ENCODE measurements at places on chromosomes 5 and 9.
A peak's percentile ranks its signal among the peaks of the same experiment; 100 is the strongest.

DNA sequence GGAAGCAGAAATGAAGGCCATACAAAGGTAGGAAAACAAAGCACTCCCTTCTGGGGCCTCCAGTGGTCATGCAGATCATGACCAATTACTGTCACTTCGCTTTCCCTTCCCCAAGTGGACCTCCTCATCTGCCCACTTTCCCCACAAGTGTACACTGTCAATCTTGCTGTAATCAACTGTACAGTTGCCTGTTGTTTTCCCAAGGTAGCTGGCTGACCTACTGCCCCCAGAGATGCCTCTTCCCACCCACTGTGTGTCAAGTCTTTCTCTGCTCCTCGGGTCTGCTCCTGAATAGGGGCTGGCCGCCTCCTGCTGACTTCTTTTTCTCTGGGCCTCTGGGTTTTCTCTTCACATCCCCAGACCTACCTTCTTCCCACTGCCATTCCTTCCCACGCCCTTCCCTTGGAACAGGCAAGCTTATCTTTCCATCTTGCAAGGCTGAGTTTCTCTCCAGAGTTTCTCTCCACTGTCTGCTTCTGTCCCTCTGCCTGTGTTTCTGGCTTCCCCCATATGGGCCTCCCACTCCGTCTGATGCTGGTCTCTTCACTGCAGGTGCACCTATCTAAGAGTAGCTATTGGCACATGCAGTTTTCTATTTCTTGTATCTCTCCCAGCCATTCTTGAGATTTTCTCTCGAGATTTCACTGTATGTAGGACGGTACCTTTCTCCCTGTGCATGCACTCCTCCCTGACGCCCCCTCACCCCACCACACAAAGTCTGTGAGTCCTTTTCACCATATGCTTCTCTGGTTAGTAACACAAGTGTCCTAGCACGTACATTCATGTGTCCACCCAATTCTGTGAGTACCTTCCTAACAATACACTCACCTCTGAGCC lies 2.4 kb downstream of the ELL2 start:
- DNase-seq: no peak

- no peak for DNase-seq
Observed at GRCh38 chr9:128143525-128144238, 5.6 kb upstream of the LCN2 start.

DNA sequence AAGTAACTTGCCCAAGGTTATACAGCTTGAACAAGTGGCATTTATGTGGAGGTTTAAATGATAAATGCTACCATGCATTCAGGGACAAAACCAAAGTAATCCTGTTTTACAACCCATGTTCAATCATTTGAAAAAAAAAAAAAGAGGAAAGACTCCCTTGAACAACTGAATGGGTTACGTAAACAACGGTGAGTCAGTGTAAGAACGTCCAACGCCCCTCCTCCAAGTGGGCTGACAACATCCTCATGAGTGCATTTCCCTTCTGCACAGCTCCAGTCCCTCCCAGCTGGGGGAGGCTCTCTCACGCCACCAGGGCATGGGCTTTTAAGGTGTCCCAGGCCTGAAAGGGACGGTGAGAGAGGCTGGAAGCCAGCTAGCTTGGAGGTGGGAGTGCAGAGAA lies 90.0 kb downstream of the PRRT1B start:
- peak; percentile 70 for DNase-seq

DNA sequence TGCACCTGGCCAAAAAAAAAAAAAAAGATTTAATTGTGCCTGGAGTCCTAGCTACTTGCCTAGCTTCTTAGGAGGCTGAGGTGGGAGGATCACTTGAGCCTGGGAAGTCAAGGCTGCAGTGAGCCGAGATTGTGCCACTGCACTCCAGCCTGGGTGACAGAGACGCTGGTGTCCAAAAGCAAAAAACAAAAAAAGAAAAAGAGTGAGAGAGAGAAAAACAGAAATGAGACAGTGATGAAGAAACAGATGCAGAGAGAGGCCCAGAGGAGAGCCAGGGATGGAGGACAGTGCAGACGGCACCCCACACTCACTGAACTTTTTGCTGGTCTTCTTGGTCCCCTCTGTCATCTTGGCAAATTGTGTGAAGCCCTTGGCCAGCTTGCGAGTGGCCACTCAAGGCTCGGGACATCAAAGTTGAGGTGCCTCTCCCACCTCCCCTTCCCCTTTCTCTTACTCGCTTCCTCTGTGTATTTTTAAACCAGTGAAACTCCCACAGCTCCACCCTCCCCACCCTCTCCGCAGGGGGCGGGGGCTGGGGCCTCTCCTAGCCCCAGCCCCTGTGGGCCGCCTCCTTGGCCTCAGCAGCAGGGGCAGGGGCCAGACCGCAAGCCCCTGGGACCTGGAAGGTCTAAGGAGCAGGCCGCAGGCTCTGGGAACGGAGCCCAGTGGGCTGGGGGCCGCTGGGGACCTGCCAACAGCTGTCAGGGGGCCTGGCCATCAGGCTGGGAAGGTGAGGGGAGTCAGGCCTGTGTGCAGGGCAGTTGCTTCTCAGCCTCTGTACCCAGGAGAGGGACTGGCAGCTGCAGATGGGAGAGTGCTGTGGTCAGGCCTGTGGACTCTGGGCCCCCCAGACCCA lies at the start of gene SH2D3C:
Gene SH2D3C, minus strand, starts transcription at position 387 of the 856 bp plus-strand sequence. Its CDS starts 39 bp downstream, at position 348.
- no peak for DNase-seq

GRCh38 chr9:16689351-16689938 lies 181.0 kb downstream of the BNC2 start:
- DNase-seq: no peak

GRCh38 chr5:29896646-29897045 lies 1296.8 kb upstream of the CDH6 start:
- no peak for DNase-seq

GRCh38 chr9:128438343-128439109 lies 17.3 kb upstream of the ODF2 start:
- peak; percentile 68 for DNase-seq

- no peak for DNase-seq
Observed at GRCh38 chr9:75996726-75997125, 106.3 kb downstream of the PCSK5 start.

DNA sequence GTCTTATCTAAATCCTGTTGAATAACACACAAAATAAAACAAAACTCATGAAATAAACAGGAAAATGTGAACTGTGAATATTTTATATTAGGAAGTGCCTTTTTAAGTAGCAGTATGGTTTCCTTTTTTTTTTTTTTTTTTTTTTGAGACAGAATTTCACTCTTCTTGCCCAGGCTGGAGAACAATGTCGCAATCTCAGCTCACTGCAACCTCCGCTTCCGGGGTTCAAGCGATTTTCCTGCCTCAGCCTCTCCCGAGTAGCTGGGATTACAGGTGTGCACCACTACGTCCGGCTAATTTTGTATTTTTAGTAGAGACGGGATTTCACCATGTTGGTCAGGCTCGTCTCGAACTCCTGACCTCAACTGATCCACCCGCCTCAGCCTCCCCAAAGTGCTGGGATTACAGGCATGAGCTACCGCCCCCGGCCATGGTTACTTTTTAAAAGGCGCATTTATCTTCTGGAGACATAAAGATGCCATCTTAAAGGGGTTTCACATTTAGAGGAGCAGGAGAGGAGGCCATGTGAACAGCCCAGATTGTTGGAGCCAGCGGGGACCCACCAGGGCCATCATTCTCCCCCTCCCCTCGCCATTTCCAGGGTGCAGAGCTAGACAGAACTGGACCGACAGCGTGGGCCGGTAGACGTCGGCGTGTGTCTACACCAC lies 64.1 kb downstream of the ROR2 start:
- no peak for DNase-seq

DNA sequence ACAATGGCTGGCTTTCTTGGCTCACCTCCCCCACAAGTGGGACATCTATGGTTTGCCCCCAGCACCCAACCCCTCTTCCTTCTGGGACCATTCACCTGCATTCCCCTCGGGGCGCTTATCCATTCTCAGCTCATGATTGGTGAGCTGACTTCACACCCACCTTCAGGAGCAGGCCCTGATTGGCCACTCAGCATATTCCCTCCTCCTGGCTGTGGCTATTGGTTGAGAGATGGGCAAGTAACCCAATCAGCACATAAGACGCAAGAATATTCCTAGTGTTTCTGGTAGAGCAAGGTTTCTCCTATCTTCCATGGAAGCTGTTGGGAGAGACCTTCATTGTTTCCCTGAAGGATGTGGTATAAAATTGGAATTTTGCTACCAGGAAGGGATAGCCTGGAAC lies 22.7 kb upstream of the UNC5A start:
- no peak for DNase-seq

GRCh38 chr9:12923468-12924009 lies 148.7 kb downstream of the LURAP1L start:
- DNase-seq: no peak

DNA sequence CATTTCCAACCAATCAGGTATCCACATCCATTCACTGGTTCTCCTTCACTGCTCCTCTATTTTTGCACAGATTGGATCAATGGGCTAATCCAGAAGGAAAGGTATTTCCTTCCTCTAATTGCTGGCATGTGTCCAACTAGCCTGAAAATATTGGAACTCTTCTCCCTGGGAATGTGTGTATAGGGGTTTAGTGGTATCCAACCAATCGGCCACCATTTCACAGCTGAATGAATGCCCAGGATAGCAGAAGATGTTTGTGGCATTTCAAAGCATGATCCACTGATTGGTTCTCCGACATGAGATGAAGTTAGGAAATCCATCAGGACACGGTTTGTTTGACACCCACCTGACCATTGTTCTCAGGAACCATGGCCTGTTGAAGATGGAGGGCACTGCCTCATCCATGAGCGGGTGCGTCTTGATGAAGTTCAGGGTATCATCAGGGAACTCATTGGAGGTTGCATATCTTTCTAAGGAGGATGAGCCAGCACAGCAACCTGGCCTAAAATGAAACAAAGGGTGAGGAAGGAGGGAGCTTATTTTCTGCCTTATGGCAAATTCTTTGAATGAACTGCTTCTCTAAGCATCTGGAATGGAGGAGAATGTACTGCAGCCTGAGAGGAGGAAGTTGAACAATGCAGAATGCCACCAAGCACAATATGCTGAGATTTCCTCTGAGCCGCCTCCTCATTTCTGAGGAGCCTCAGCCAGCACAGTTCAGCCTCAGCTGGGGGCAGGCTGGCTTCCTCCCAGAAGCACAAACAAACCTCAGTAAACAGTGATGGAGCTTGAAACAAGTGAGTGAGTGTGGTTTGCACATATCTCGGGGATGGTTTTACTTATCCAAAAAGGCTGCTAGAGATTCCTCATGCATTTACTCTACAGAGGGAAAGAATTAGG lies 94.6 kb downstream of the SEMA6A start:
- DNase-seq: no peak

- DNase-seq: no peak
Observed at GRCh38 chr9:114282507-114282906, 40.4 kb upstream of the ORM1 start.

DNA sequence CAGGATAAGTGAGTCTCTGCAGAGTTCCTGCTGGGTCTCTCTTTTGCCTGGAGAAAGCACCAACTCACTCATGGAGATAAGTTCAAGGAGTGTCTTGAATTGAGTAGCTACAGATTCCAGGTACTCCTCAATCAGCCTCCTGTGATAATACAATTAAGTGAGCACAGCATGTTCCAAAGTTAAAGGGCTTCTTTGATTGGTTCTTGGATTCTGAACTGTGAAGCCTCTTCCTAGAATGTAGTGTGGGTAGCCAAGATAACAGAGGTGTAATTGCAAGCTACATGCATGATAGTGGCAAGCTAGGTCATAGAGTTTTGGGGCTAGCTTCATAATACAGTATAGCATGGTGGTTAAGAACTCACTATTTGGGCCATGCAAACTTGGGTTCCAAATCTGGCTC lies 23.2 kb upstream of the CARNMT1 start:
- DNase-seq: no peak

DNA sequence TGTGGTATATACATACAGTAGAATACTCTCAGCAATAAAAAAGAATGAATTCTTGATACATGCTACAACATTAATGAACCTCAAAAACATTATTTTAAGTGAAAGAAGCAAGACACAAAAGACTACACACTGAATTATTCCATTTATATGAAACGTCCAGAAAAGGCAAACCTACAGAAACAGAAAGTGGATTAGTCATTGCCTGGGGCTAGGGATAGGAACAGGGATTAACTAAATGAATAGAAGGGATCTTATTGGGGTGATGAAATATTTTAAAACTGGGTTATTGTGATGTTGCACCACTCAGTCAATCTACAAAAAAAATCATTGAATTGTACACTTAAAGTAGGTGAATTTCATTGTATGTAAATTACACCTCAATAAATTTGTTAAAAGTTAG lies 326.7 kb downstream of the PIK3R1 start:
- DNase-seq: no peak

DNA sequence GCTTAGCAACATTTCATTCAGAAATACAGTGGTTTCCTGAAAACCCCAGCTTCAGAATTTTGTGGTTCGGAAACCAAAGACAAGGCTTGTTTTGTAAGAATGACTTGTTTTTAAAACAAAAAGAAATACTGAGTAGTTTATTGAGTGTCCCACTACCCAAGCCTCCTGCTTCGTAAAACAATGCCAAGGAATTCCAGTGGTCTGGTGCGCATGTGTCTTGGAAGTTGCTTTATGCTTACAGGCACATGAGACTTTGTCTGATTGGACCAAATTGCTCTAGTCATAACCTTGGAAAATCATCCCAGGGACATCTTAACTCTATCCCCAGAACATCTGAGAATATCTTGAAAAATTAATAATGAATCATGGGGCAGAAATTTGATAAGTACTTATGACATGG lies 77.1 kb upstream of the FST start:
- DNase-seq: no peak

DNA sequence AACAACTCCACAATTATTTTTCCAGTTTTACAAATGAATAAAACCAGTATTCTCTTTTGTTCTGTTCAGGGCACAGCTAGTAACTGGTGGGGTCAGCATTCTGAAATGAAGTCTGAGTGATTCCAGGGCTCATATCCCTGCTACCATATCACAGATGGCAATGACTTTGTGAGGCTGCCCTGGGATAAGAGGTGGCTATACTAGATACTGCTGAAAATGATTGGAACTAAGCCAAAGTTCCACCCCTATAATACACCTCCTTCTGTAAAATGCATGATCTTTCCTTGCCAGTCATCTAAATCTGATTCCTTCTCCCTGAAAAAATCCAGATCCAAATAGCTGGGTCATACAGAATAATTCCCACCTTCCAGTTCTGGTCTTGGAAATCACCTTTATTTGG lies 14.4 kb downstream of the SLC25A51 start:
- DNase-seq: no peak

- DNase-seq: no peak
Observed at GRCh38 chr5:176394881-176395675, 6.5 kb downstream of the HIGD2A start.

GRCh38 chr5:151037561-151038411 lies 17.4 kb downstream of the GPX3 start:
- DNase-seq: no peak

- DNase-seq: no peak
Observed at GRCh38 chr5:98637557-98637956, 135.9 kb upstream of the RGMB start.

- DNase-seq: no peak
Observed at GRCh38 chr9:7907551-7908337, 108.2 kb upstream of the DMAC1 start.

- no peak for DNase-seq
Observed at GRCh38 chr9:117104716-117105495, 310.0 kb downstream of the ASTN2 start.

- no peak for DNase-seq
Observed at GRCh38 chr9:100013573-100013972, 85.2 kb downstream of the ERP44 start.
